Stimulated activated CD4-positive, alpha-beta T cell treated with anti-CD3 and anti-CD28 coated beads, Interleukin-15, amount 100 ng/mL, for 24 hours (primary cell): ENCODE measurements at places on chromosomes 2 and 18.

- no peak for DNase-seq
These were observed 154.0 kb upstream of the ARL4C start for GRCh38 chr2:234650911-234651310.

GRCh38 chr2:69465513-69466456 is 28.6 kb upstream of the NFU1 start:
- no peak for DNase-seq

- DNase-seq, result peak; percentile 26
These were observed 136.5 kb upstream of the HAAO start for GRCh38 chr2:42928692-42929545.

- no peak for DNase-seq
These were observed 356.0 kb upstream of the TNP1 start for GRCh38 chr2:217215877-217216276.

DNA sequence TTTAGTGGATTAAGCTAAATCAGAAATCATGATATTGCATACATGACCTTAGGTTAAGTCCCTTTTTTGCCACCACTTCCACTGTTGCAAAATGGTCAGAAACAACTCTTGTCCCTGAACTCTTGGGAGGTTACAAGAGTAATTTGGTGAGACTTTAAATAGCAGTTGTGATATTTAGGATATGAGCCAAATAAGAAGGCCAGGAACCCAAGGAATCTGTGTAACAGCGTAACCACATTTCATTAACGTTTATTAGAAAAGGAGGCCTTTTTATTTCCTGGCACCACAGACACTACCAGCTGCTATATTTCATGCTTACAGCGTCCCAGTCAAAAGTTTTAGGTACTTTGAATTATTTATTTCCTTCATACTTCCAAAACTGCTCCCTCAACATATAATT is 268.0 kb downstream of the GPD2 start:
- DNase-seq, result no peak
